ENCODE measurements at places on chromosomes 16 and 17.
A peak's percentile ranks its signal among the peaks of the same experiment; 100 is the strongest.

DNA sequence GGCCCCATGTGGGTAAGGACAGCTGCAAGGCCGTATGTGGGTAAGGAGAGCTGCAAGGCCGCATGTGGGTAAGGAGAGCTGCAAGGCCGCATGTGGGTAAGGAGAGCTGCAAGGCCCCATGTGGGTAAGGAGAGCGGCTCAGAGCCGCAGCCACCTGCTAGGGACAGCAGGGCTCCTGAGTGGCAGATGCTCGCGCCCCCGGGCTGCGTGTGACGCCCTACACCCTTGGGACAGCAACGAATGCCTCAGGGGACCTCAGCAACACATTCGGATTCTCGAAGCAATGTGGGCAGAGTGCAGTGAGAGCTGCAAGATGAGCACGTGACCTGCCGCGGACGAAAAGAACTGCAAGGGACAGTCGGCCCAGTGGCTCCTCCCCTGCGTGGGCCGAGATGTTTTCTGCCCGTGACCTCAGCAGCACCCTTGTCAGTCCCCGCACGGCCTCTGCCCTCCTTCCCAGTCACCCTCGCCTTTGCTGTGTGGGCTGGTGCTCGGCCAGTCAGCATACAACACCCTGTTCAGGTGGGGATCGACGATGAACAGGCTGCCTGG lies 9.6 kb upstream of the SLC38A8 start:
- no peaks in the 10 kb centered on the region for H3K27me3 ChIP-seq
- H3K36me3 ChIP-seq = peaks cover 3% of the 10 kb centered on the region

GRCh38 chr17:66635386-66636045 lies 199.4 kb upstream of the CACNG5 start:
- H3K27ac ChIP-seq = no peak overlapping the region
- H3K36me3 ChIP-seq = no peaks in the 10 kb centered on the region
- H3K4me1 ChIP-seq = peaks cover 8% of the 10 kb centered on the region
- DNase-seq = no peak

GRCh38 chr17:75641343-75641742 lies 8.1 kb downstream of the SMIM5 start:
- no peaks in the 10 kb centered on the region for H3K27me3 ChIP-seq
- H3K36me3 ChIP-seq = no peaks in the 10 kb centered on the region
- no peak overlapping the region for H3K27ac ChIP-seq

DNA sequence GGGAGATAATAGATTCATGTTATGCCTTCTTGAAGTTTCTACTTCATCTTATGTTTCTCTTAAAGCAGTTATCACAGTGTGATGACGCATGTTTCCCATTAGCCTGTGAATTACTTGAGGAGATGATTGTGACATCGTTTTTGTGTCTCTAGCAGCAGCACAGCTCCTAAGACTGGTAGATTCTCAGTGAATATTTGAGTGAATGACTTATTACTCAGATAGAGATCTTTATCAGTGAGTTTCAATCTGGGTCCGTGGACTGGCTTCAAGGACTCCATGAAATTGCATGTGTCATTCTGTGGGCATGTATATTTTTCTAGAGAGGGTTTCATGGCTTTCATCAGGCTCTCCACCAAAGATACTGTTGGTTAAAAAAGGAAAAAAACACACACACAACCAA lies 29.9 kb downstream of the YPEL2 start:
- H3K27ac ChIP-seq = no peak overlapping the region
- no peaks in the 10 kb centered on the region for H3K36me3 ChIP-seq
- H3K4me1 ChIP-seq = peaks cover 22% of the 10 kb centered on the region
- peak; percentile 96 for DNase-seq

GRCh38 chr17:29461483-29462206 lies 71.5 kb downstream of the TAOK1 start:
- H3K27ac ChIP-seq = no peak overlapping the region
- peaks cover 2% of the 10 kb centered on the region for H3K4me1 ChIP-seq
- peak; percentile 24 for DNase-seq
- H3K27me3 ChIP-seq = no peaks in the 10 kb centered on the region
- no peak overlapping the region for H3K4me3 ChIP-seq
- H3K36me3 ChIP-seq = no peaks in the 10 kb centered on the region

DNA sequence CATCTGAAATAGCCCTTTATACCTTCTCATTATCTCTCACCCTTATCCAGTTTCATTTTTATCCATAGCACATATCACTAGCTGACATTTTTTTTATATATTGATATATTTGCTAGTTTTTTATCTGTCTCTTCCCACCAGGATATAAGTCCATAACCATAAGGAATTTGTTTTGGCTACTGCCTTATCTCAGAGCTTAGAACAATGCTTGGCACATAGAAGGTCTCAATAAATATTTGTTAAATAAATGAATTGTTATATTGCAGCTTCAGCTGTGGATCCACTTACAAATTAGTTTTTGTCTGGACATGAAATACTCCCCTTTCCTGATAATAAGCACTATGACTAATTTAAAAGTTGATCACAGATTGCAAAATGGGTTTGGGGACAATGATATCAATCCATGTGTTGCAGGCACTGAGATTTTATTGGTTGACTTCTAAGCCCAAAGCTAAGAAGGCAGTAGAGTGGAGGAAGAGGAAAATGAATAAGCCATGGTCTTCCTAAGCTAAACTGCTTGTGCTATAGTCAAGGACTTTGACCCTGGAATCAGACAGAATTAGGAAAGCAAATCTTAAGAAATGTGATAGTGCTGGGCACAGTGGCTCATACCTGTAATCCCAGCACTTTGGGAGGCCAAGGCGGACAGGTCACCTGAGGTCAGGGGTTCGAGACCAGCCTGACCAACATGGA lies 31.9 kb upstream of the YPEL2 start:
- no peaks in the 10 kb centered on the region for H3K4me1 ChIP-seq
- no peak overlapping the region for H3K27ac ChIP-seq
- no peak for DNase-seq
- no peak overlapping the region for H3K4me3 ChIP-seq

GRCh38 chr17:73308017-73308823 lies 3.6 kb downstream of the CDC42EP4 start:
- DNase-seq = peak; percentile 95
- H3K4me3 ChIP-seq = peak overlapping the region; percentile 100
- H3K36me3 ChIP-seq = no peaks in the 10 kb centered on the region
- H3K27me3 ChIP-seq = no peaks in the 10 kb centered on the region

Data from fibroblast of lung (primary cell).